Activated T-cell treated with anti-CD3 and anti-CD28 coated beads, Interleukin-2, amount 50 U/mL, for 72 hours (primary cell): ENCODE measurements at places on chromosomes 3 and 15. TPM values are rescaled to one million over a fixed set of nuclear protein-coding genes. Genes with fewer than 3 reads are reported as not detected.

GRCh38 chr3:135454890-135455289 is 510.6 kb upstream of the PPP2R3A start:
- DNase-seq, result no peak

DNA sequence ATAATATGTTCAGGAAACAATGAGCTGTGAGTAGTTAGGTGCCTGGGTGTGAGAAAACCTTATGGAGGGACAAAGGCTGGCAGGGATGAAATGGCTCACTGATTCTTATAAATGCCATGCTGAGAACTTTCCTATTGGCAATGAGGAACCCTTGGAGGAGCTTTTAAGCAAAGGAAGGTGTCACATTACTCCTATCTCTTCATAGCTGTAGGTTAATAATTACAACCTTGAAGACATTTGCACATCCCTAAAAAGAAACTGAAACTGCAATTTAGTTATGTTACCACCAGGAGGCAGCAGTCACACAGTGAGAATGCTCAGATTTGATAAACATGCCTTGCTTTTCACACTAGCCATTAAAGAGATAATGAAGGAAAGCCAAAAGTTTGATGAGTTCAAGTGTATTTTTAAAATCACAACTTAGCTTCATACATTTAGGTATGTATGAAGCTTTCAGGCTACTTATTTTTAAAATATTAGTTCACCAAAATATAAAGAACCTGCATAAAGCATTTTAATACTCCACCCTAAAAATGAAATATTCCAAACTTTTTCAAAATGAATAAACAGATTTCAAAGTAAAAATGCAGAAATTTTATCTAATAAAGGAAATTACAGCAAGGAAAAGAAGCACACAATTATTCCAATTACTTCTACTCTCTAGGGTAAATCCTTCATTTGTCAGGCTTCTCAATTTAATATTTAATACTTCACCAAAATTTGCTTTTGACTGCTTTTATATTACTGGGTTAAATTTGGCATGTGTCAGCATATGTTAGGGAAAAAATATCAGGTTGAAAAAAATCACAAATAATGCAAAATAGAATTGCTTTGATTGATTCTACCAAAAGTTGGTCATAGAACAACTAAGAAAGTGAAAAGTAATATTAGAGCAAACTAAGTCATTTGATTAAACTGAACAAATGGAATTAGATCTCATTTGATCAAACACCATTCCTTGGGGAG is 136.9 kb upstream of the SLC2A2 start:
- DNase-seq, result no peak

DNA sequence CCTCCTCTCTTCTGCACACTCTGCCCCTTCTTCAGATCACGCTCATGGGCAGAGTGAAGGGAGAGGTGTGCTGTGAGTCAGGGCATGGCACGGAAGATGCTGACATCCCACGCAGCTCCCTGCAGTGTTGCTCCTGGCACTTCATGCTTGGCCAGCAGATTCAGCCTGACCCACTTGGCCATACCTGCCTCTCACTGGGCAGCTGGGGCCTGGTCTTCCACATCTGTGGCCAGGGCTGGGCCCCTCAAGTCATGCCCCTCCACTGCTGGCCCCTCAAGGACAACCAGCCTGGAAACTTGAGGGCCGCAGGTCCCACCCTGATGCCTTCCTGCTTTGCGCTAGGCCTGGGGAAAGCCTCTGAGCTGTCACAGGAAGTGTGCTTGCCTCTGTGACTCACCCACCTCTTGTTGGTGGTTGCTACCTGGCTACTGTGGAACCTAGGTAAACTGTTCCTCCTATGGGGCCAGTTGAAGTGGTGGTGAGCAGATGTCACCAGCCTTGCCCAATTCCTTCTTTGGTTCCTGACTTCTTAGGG is 48.7 kb downstream of the BSN start:
- DNase-seq, result peak; percentile 71

DNA sequence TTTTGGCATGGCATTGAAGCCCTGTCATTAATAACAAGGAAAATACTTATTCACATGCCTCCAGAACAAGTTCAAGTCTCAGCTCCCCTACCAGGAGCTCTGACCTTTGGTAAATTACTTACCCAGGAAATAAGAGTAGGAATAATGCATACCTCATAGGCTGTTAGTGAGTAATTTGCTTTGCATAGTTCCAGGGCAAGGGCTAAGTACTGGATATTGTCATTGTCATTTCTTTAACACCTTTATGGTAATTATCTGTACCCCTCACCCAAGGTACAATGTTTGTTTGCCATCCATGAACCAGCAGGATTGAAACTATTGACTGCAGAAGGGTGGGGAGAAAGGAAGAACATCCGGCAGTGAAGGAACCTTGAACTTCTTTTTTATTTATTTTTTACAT is 148.5 kb downstream of the SOX2 start:
- no peak for DNase-seq

- DNase-seq, result no peak
Observed at GRCh38 chr3:37730383-37730782, 131.3 kb upstream of the CTDSPL start.

DNA sequence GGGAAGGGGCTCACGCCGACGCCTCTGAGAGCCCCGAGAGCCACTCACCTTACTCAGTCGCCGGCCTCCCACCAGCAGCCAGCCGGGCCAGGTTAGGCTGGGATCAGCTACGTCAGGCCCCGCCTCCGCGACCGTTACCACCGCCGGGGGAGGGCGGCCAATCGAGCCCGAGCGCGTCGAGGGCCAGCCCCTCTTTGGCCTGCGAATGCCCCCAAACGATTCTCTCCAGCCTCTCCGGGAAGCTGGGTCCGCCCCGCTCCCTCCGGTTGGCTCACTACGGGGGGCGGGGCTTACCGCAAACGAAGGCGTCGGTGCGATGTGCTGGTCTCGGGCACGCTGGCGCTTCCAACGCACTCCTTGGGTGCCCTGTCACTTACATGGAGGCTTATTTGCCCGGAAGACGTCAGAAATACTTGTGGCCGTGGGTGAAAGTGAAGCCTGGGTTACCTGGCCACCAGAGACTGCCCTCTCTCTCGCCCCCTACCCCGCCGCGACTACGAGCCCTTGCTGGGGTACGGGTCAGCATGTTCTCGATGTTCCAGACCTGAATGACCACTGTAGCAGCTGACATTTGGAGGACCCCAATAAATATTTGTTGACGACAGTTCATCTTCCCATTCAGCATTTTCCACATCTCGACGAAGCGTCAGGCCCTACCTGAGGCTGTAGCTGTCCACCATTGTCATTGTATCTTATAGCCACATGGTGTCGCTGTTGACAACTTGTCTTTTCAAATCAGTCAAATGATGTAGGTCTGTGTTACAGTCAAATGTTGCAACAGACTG is at the start of gene CEP70:
TSS of gene CEP70 (minus strand) at position 111 of the 785 bp plus-strand sequence. CDS start 21,333 bp downstream, outside the sequence.
- DNase-seq, result peak; percentile 92

DNA sequence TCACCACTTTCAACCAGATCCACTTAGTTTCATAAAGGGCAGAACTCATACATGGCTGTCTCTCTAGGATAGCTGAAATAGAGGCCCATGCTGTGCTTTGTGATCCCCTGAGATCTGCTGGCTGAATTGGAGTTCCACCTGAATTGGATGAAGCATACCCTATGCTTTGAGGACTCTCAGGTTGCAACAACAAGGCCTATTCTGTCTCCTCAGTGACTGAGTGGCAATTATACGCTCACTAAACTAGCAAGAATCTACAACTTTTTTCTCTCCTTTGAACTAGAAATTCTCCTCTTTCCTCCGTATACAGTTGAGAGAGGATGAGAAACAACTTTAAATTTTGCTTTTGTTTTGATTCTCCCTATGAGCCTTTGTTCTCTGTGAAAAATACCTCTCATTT is 348.7 kb downstream of the LSAMP start:
- DNase-seq, result no peak

DNA sequence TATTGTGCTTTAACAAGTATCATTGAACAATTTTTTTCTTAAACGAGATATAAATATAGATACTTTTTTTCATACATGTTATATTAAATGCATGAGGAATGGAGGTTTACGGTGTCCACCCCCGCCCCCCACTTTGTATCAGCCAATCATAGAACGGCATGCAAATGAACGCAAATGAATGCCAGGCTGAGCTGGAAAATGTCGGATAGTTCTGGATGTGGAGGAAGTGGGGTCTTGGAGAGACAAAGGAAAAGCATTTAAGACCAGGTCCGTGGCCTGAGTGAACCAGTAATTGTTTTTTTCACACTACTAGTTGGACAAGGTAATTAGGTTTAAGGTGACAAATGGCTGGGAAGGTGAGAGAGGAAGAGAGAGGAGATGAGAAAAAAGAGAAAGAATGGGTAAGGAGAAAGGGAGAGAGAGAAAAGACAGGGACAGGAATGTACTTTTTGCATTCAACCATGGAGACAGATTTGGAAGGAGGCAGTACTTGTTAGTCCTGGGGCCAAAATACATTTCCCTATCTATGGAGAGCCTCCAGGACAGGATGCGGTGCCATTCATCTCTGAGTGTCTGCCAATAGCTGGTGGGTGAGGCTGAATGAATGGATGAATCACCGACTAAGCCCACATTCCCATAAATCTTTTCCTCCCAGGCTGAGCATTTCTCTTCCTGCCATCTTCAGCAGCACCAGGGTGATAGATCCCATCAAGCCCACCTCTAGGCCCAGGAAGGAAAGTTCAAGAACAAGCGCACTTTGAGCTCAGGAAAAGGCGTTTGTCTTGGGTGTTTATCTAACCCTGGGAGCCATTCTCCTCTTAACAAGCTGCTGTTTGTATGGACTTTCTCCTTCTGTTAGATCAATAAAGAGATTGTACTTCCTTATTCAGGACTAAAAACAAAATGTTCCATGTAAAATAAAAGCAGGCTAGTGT is 1.4 kb upstream of the RAD18 start:
- no peak for DNase-seq

DNA sequence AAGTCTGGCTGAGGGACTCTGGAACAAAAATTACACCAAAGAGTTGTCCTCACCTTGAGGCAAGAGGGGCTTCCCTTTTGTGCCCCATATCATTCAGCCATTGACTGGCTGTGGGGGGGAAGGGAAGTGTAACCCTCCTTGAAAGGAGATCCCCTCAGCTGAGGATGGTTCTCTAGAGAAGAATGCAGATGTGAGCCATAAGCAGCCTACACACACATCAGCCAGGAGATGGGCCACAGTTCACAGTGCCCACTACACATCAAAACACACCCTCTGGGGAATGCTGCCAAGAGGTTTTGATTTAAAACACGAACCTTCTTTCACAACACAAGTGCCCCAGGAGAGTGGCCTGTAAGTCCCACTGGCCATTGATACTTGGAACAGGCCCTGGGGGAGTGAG is 231.2 kb upstream of the CTDSPL start:
- DNase-seq, result no peak

Gene BSN
- 0.21 TPM for total RNA-seq

Gene LYZL4
- not detected for total RNA-seq

Gene RARB
- total RNA-seq, result not detected

Gene CASR
- total RNA-seq, result 0.17 TPM
